ENCODE measurements at places on chromosomes 1 and 21.

DNA sequence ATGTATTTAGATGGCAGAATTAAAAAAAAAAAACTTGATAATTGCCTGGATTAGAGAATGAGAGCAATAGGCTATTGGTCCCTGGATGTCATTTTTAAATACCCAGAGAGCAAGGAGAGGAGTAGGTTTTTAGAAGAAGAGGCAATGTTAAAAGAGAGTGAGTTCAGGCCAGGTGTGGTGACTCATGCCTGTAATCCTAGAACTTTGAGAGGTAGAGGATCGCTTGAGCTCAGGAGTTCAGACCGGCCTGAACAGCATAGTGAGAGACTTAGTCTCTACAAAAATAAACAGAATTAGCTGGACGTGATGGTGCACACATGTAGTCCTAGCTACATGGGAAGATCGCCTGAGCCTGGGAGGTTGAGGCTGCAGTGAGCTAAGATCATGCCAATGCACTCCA is 15.9 kb upstream of the MUTYH start:
- DNase-seq, result no peak

GRCh38 chr1:209648346-209648745 is 3.9 kb downstream of the LAMB3 start:
- no peak for DNase-seq

GRCh38 chr1:214637125-214637524 is 34.1 kb downstream of the CENPF start:
- no peak for DNase-seq

DNA sequence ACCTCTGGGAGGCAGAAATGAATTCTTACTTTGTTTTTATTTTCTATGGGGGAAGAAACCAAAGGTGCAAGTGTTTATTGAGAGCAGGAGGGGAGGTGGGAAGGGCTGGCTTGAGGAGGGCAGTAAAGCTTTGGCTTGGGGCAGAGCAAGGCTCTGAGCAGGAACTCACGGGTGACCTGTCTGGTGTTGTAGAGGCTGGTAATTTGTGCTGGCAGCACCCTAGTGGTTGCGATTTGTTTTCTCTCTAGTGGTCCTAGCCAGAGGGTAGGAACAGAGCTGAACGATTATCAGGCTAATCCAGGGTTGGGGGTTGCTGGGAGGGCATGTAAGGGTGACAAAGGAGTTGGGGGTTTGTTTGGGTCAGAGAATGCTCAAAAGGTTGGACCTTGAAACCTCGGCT is 16.6 kb downstream of the TMCC2 start:
- no peak for DNase-seq

GRCh38 chr1:1021010-1021919 is 1.3 kb downstream of the AGRN start:
- DNase-seq, result no peak

DNA sequence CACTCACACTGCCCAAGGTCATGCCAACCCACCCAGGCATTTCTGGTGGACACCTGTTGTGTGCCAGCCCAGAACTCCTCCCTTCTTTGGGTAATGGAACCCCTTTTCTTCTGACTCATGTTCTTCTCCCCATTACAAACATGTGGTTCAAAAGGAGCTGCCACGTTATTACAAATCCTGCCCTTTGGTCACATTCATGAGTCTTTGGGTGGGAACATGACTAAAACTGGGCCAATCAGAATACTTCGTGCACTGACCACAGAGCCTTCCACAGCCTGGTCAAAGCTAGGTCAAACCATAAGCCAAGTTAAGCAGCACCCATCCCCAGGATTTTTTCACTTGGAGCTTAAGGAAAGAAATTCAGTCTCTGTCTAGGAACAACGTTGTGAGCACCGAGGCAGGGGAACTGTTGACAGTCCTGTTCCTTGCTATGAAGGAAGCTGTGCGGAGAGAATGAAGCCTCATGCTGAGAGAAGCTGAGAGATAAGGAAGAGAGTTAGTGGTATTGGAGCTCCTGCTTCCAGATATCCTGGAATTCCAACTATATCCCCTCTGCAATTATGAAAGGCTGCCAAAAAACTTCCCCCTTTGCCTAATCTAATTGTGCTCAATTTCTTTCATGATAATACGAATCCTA is 46.8 kb upstream of the DIPK1A start:
- no peak for DNase-seq

GRCh38 chr21:31078216-31078615 is 39.9 kb upstream of the KRTAP19-8 start:
- no peak for DNase-seq

- DNase-seq, result no peak
Observed at GRCh38 chr21:21664871-21665270, 666.7 kb downstream of the NCAM2 start.

DNA sequence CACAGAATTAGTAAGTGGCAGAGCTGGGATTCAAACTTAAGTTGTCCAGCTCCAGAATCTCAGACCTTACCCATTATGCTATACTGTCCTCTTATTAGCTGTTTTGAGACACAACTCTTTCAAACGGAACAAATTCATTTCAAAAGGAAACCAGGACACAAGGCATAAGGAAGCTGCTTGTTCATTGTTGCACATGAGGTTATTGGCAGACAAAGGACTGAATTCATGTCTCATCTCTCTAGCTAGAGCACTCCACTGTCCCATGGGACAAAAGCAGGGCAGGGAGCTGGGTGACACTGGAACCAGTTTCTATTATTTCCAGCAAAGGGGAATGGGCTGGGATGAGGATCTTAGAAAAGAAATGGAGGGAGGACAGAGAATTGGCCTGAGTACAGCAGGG is 26.4 kb downstream of the CHI3L2 start:
- DNase-seq, result no peak

DNA sequence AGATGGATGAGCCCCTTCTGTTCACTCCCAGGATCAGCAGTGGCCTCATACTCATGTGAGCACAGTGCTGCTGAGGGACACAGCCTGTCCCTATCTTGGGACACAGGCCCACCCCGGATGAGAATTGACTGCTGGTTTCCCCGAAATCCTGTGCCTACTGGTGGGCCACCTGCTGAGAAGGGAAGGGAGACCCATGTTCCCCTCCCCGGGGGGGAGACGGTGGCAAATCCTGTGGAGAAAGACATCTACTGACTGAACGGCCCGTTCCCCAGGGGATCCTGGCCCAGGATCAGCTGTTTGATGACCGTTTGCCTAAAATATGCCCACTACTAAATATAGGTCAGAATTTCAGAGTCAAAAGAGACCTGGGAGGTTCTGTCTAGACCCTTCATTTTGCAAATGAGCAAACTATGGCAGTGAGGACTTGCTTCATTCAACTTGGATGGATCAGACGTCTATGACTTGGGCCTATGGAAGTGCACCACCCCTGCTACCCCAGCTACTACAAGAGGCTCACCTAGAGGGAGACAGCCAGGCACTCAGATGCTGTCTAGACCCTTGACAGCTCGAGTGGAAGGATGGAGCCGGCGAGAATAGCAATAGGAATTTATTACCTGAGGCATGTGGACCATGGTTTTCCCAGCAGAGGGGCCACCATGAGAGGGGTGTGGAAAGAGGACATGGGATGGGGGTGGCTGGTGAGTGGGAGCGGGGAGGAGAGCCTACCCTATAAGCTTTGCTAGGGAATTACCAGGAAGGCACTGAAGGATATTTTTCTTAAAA is 15.6 kb upstream of the THEMIS2 start:
- no peak for DNase-seq

DNA sequence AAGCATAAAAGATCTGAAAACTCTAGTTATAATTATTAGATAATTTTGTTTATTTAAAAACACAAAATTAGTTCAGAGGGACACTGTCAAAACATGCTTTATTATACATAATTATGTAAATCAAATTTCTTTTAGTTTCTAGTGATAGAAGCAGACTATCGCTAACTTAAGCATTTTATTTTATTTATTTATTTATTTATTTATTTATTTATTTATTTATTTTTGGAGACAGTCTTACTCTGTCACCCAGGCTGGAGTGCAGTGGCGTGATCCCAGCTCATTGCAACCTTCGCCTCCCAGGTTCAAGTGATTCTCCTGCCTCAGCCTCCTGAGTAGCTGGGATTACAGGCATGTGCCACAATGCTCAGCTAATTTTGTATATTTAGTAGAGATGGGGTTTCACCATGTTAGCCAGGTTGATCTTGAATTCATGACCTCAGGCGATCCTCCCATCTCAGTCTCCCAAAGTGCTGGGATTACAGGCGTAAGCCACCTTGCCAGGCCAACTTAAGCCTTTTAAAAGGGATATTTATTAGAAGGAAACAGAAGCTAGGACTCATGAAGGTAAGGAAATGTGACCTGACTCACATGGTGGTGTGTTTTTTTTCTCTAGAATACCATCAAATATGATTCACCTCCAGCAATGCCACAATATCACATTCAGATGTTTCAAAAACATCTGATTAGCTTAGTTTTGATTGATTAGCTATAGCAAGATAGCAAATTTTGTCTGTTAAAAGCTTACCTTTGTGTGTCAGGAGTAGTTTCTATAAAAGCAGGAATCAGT is 1357.4 kb upstream of the ADGRL4 start:
- no peak for DNase-seq

GRCh38 chr1:54287176-54287650 is 87.2 kb downstream of the MRPL37 start:
- no peak for DNase-seq

GRCh38 chr1:147252540-147252939 is 10.1 kb downstream of the CHD1L start:
- DNase-seq, result no peak

GRCh38 chr21:31142600-31142999 is 104.3 kb upstream of the KRTAP19-8 start:
- DNase-seq, result no peak

DNA sequence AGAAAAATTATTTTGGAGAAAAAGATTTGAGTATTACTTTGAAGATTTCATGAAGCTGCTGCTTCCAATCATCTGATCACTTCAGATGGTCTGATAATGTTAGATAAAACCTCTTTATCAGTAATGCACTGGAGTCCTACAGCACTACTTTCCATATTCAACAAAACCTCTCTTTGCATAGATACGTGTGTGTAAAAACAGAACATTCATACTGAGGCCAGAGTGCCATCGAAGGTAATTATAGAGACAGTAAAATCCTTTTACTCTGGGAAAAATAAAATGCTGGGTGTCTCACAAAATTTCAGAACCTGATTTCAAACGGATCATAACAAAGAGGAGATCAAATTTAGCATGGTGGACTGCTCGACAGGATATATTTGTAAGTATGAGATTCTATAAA is at the start of gene RGS13:
RGS13 (plus strand) TSS at position 209 of the 400 bp plus-strand sequence. CDS start 8,188 bp downstream, outside the sequence.
- no peak for DNase-seq

DNA sequence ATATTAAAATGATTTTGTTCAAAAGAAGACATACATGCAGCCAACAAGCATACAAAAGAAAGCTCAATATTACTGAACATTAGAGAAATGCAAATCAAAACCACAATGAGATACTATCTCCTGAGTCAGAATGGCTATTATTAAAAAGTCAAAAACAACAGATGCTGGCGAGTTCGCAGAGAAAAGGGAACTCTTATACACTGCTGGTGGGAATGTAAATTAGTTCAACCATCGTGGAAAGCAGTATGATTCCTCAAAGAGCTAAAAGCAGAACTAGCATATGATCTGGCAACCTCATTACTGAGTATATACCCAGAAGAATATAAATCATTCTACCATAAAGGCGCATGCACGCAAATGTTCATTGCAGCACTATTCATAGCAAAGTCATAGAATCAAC is 126.0 kb upstream of the HMCN1 start:
- DNase-seq, result no peak

GRCh38 chr1:72530646-72531045 is 248.3 kb upstream of the NEGR1 start:
- no peak for DNase-seq

DNA sequence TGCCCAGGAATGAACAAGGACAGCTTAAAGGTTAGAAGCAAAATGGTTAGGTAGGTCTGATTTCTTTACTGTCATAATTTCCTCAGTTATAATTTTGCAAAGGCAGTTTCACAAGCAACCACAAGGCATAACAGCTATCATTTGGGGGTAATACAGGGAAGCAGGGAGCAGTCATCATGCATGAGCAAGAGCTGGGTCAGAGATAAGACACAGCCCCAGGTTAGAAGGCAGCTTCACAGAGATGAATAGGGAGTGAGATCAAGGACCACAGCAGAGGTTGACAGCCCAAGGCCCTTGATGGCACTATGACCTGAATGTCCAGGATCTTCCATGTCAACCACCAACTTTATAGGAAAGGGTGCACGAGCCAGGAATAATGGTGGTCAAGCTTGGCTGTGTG is 9.0 kb upstream of the CSRP1 start:
- no peak for DNase-seq
